ENCODE measurements at places on chromosomes 3 and 15.

DNA sequence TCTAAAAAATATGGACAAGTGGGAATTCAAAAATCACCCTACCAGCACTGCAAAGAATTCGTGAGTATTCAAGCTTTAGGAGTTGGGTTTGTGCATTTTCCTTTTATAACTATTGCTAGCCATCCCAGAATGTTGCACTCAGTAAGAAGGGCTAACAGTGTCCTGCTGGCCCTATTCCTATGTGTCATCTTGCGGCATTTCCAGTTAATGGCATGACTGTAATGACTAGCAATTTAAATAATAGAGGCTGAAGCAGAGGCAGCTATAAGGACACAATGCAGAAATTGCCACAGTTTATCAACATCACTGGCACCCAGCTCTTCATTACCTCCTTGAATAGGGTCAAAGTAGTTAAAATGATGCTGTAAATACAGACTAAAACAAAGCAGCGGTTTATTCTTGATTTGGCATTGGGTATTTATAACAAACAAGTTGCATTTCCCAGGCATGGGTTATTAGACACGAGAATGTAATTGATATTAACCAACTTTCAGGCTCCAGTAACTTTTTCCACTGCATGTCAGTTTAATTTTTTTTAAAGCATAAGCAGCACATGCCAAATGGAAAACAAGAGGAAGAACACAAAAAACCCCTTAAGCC is 177.6 kb downstream of the FHIT start:
- no peak for DNase-seq

DNA sequence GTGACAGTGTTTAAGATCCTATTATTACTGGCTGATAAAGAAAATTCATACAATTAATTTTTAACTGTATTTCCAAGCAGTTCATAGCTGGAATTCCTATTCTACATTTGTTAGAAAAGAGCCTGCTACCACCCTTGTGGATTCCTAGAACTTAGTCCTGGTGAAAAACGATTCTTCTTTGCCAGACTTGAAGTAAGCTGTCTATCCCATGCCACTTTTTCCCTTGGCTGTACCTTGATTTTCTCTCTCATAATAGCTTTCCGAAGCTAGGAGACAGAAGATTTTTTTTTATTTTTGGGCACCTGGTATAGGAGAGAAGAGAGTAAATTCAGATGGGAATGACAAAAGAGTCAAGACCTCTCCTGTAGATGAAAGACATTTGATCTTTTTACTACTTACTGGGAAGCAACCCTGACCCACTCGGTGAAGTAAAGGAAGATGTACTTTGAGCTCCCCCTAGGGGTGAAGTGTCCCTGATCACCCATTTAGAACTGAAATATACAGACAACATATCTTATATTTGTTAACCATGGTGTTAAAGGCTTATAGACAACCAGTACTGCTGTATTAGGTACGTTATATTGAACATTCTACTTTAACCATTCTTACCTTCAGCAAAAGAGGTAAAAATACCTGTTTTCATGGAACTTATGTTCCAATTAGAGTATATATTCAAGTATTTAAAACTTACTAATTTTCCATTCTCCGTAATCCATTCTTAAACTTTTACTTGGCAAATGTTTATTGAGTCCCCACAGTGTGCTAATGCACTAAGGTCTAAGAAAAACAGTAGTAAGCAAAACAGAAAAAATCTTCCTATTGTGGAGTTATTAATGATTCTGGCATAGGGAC is 36.2 kb upstream of the C3orf38 start:
- peak; percentile 69 for DNase-seq

GRCh38 chr3:34155666-34156065 is 357.2 kb downstream of the PDCD6IP start:
- DNase-seq, result no peak

GRCh38 chr15:74013374-74013894 is 18.9 kb downstream of the PML start:
- no peak for DNase-seq

- no peak for DNase-seq
Measured at GRCh38 chr3:85539232-85539631, 580.4 kb downstream of the CADM2 start.

DNA sequence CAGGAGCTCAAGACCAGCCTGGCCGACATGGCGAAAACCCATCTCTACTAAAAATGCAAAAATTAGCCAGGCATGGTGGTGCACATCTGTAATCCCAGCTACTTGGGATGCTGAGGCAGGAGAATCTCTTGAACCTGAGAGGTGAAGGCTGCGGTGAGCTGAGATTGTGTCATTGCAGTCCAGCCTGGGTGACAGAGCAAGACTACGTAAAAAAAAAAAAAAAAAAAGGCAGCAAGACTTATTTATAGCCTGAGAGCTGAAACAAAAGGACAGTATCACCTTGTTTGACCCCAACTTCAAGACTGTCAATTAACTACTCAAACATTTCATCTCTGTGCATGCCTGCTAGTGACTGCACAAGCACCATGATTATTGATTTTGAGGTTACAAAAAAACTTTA is 478.9 kb upstream of the GBE1 start:
- no peak for DNase-seq

DNA sequence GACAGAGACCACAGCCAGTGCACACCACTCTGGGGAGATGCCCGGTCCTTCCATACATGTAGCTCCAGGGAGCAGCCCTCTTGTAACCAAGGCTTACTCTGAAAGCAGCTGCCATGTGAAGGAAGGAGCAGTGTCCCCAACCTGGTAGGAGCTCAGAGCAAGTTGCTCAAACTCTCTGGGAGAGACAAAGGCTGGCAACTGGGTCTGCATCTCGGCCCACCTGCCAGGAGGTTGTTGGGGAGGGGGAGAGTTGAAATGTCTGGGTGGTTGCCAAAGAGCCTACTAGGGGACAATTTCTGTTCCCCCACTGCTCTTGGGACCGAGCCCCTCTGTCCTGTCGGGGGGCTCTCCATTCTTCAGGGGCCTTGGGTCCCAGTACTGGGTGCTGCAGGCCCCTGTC is 309.9 kb downstream of the TLE3 start:
- DNase-seq, result no peak

DNA sequence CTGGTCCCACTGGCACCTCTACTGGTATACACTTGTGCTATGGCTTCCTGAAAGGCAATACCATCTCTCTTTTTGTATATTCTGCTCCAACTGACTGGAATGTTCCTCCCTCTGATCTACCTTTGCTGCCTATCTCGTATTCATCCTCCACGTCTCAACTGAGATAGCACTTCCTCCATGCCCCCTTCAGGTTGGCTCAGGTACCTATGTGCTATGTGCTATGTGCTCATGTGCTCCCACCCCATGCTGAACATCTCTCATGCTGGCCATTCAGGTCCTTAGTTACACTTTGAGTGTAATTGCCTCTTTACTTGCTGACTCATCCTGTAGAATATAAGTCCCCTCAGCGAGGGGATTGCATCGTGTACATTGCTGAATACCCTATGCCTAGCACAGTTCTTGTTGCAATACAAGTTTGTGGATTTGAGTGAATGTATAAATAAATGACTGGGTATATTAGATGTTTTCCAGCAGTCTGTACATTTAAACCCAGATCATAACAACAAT is 156.9 kb downstream of the SOX2 start:
- DNase-seq, result no peak
